Activated naive CD8-positive, alpha-beta T cell treated with anti-CD3 and anti-CD28 coated beads, Interleukin-2, amount 10 ng/mL, durations not matched to agents 7 days and 5 days (primary cell): ENCODE measurements at places on chromosomes 4 and X.

DNA sequence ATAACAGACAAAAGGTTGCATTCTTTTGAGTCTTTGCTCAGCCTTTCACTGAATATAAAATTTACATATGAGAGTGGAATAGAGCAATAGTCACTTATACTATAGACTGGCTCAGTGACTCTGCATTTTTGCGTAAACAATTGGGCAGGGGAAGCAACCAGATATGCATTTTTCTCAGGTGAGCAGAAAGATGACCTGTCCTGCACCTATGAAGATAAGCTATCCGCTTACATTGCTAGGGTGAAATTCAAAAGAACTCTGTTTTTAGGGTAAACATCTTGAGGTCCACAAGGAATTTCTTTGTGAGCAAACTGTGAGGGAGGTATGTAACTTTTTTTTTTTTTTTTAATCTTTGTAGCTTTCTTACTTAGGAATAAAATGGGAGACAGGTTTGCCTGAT is 602.4 kb upstream of the PRKX start:
- no peaks in the 10 kb centered on the region for H3K27me3 ChIP-seq
- H3K4me3 ChIP-seq = no peak overlapping the region
- H3K27ac ChIP-seq = no peak overlapping the region

- H3K36me3 ChIP-seq = peaks cover 21% of the 10 kb centered on the region
- no peak for DNase-seq
- no peaks in the 10 kb centered on the region for H3K4me1 ChIP-seq
These were observed 57.1 kb upstream of the STX18 start for GRCh38 chr4:4598851-4599411.

DNA sequence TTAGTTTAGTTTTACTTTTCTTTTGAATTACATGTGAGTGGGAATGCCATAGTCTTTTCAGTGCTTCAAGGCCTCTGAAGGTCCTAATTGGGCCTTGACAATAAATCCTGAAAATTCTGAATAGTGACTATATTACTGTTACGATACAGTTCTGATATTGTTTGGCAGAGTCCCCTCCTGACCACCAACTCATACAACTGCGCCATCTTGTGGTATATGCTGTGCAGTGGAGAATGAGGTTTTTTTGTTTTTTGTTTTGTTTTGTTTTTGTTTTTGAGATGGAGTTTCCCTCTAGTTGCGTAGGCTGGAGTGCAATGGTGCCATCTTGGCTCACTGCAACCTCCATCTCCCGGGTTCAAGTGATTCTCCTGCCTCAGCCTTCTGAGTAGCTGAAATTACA is 56.6 kb upstream of the CHRDL1 start:
- no peak overlapping the region for H3K27ac ChIP-seq
- H3K36me3 ChIP-seq = no peaks in the 10 kb centered on the region
- H3K4me3 ChIP-seq = no peak overlapping the region
- DNase-seq = no peak

DNA sequence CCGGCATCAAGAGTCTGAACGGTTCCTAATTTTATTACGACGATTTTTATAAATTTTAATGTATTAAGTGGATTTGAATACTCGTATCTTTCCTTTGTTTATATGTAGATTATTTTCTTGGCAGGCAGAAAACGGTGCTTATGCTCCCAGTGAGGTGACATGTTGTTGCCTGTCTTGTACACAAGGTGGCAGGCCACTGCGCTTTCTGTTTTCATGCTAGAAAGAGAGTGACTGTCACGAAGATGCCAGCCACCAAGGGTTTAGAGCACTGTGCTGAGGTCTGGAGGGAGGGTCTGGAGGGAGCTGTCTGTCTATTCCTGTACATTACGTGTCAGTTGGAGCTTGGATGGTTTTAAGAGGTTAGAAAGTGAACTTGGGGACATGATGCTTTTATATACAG is 87.7 kb downstream of the SHROOM2 start:
- H3K27me3 ChIP-seq = peaks cover 5% of the 10 kb centered on the region
- peaks cover 2% of the 10 kb centered on the region for H3K4me1 ChIP-seq
- H3K27ac ChIP-seq = no peak overlapping the region
- DNase-seq = peak; percentile 30

- DNase-seq = no peak
- H3K36me3 ChIP-seq = peaks cover 9% of the 10 kb centered on the region
- peaks cover 10% of the 10 kb centered on the region for H3K4me1 ChIP-seq
- peak overlapping the region; percentile 67 for H3K27ac ChIP-seq
These were observed 691 bp upstream of the USP46 start for GRCh38 chr4:52659722-52660261.

DNA sequence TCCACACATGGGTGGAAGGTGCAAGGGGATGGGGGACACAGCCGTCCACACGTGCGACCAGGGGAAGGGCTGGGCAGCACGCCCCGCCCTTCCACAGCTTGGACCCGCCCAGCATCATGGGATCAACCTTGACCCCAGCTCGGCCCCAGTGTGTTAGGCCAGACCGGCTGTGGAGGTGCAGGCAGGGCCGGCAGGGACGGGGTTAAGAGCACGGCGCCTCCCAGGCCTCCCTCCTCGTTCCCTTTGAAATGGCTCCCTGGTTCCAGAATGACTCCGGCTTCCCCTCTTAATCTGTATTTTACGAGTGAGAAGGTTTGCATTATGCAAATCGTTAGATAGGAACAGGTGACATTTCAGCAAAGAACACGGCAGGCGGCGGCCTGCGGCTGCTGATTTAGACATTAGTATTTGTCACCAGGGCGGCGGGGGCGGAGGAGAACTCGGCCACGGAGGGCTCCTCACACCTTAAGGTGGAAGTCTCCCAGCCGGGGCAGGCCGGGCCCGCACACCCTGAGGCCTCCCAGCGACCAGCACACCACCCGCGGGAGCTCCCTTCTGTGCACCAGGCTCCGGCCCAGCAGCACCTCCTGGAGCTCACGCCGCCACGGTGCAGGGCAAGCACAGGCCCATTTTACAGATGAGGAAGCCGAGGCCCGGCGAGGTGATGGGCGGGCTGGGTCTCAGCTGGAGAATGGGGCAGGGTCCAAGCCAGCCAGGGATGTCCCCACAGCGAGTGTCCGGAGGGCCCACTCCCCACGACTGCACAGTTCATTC is 116.1 kb downstream of the FAM53A start:
- no peak overlapping the region for H3K27ac ChIP-seq
- no peaks in the 10 kb centered on the region for H3K36me3 ChIP-seq
- no peak overlapping the region for H3K4me3 ChIP-seq
- no peak for DNase-seq
- peaks cover 2% of the 10 kb centered on the region for H3K27me3 ChIP-seq
- H3K4me1 ChIP-seq = no peaks in the 10 kb centered on the region

GRCh38 chr4:25842229-25842845 is 20.5 kb downstream of the SEL1L3 start:
- peak overlapping the region; percentile 49 for H3K4me3 ChIP-seq
- no peaks in the 10 kb centered on the region for H3K27me3 ChIP-seq
- peaks cover 31% of the 10 kb centered on the region for H3K4me1 ChIP-seq
- peak overlapping the region; percentile 77 for H3K27ac ChIP-seq
- DNase-seq = peak; percentile 59
- peaks cover 21% of the 10 kb centered on the region for H3K36me3 ChIP-seq

- no peak overlapping the region for H3K4me3 ChIP-seq
- no peak overlapping the region for H3K27ac ChIP-seq
- peaks cover 12% of the 10 kb centered on the region for H3K36me3 ChIP-seq
These were observed 31.8 kb downstream of the STAG2 start for GRCh38 chrX:123993326-123993725.

DNA sequence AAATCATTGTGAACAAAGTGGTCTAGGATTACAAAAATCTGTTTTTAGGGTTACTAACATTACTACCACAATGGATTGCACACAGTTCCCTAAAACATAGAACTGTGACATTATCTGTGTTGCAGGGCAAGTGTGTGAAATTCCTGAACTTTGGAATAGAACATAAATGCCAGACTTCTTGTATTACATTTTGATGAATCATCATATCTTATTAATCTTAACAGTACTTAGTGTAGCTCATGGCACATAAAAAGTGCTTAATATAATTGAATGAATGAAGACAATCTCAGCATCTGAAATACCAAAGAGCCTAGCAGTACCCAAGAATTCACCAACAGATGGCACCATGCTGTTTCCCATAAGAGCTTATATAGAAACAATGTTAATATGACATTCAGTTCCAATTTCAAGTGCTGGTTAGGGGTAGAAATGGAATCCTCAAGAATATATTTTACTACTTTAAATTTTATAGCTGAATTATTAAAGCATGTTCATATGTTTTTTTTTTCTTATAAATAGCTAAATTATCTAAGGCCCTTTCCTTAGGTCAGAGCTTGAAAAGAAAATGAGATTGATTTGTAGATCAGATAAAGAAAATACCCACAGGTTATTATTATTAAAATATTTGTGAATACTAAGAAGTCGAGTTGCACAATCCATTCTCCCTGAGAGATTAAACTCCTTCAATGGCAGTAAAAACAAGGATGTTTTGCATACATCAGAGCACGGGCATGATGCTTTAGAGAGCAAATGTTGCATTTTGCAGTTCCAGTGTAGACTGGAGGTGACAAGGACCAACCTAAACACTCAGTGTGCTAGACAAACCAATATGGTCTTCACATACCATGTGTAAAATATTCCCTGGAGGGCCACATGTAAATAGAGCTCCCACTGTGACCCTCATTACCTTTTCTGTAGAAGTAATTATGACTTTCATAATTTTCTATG is 25.7 kb upstream of the SHISA3 start:
- no peaks in the 10 kb centered on the region for H3K4me1 ChIP-seq
- H3K27ac ChIP-seq = no peak overlapping the region
- no peak for DNase-seq
- H3K27me3 ChIP-seq = peaks cover 18% of the 10 kb centered on the region
- H3K4me3 ChIP-seq = no peak overlapping the region
- no peaks in the 10 kb centered on the region for H3K36me3 ChIP-seq

- no peak for DNase-seq
- H3K27me3 ChIP-seq = no peaks in the 10 kb centered on the region
- no peak overlapping the region for H3K4me3 ChIP-seq
- H3K27ac ChIP-seq = no peak overlapping the region
- H3K36me3 ChIP-seq = peaks cover 11% of the 10 kb centered on the region
- H3K4me1 ChIP-seq = no peaks in the 10 kb centered on the region
These were observed 45.4 kb downstream of the ANTXR2 start for GRCh38 chr4:80027611-80028010.

GRCh38 chr4:123706973-123707372 is 310.4 kb downstream of the SPRY1 start:
- H3K27me3 ChIP-seq = peaks cover 11% of the 10 kb centered on the region
- H3K4me3 ChIP-seq = no peak overlapping the region
- H3K36me3 ChIP-seq = no peaks in the 10 kb centered on the region

GRCh38 chr4:113973345-113973744 is 6.1 kb downstream of the ARSJ start:
- H3K27ac ChIP-seq = no peak overlapping the region
- H3K27me3 ChIP-seq = peaks cover 27% of the 10 kb centered on the region
- no peaks in the 10 kb centered on the region for H3K4me1 ChIP-seq
- H3K4me3 ChIP-seq = no peak overlapping the region
- H3K36me3 ChIP-seq = peaks cover 4% of the 10 kb centered on the region
- DNase-seq = no peak

DNA sequence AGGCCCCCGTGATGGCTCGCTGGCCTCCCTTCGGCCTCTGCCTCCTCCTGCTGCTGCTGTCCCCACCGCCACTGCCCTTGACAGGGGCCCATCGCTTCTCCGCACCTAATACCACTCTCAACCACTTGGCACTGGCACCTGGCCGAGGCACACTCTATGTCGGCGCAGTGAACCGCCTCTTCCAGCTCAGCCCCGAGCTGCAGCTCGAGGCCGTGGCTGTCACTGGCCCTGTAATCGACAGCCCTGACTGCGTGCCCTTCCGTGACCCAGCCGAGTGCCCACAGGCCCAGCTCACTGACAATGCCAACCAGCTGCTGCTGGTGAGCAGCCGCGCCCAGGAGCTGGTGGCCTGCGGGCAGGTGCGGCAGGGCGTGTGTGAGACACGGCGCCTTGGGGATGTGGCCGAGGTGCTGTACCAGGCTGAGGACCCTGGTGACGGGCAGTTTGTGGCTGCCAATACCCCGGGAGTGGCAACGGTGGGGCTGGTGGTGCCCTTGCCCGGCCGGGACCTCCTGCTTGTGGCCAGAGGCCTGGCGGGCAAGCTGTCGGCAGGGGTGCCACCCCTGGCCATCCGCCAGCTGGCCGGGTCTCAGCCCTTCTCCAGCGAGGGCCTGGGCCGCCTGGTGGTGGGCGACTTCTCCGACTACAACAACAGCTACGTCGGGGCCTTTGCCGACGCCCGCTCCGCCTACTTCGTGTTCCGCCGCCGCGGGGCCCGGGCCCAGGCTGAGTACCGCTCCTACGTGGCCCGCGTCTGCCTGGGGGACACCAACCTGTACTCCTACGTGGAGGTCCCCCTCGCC is 3.0 kb downstream of the PLXNB3 start:
- H3K4me3 ChIP-seq = peak overlapping the region; percentile 71
- peak; percentile 23 for DNase-seq
- H3K36me3 ChIP-seq = no peaks in the 10 kb centered on the region
- H3K27ac ChIP-seq = peak overlapping the region; percentile 87
- H3K27me3 ChIP-seq = no peaks in the 10 kb centered on the region

DNA sequence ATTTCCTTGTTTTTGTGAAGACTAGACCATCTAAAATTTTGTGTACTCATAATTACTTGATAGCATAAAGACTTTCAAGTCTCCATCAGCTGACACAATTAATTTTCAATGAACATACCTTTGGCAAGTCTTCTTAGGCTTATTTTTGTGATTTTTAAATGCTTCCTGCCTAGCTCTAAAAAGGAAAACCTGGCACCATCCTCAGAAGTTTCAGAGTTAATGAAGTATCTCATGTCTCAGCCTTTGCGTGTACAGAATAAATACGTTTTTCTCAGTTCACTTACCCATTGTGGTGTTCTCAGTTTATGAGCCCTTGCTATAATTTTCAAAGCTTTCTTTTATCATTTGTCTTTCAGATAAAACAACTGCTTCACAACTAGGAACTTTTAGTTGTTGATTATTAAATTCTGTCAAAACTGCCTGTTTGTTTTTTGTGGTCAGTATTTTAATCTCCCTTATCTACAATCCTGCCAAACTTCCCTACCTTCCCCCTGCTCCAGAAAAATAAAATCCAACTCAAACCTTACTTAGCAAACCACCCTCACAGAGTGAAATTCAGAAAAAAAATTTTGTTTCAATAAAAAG is 21.6 kb downstream of the ADD1 start:
- H3K27ac ChIP-seq = no peak overlapping the region
- DNase-seq = no peak
- H3K36me3 ChIP-seq = peaks cover 14% of the 10 kb centered on the region

GRCh38 chrX:15785176-15785750 is 5.0 kb upstream of the ZRSR2 start:
- no peak overlapping the region for H3K4me3 ChIP-seq
- no peak overlapping the region for H3K27ac ChIP-seq

GRCh38 chr4:68132342-68132741 is 2.7 kb upstream of the TMPRSS11F start:
- no peak overlapping the region for H3K4me3 ChIP-seq
- peaks cover 1% of the 10 kb centered on the region for H3K27me3 ChIP-seq
- H3K27ac ChIP-seq = no peak overlapping the region
- no peaks in the 10 kb centered on the region for H3K4me1 ChIP-seq
- no peak for DNase-seq
- no peaks in the 10 kb centered on the region for H3K36me3 ChIP-seq

- no peak overlapping the region for H3K4me3 ChIP-seq
- no peaks in the 10 kb centered on the region for H3K36me3 ChIP-seq
- DNase-seq = no peak
- H3K4me1 ChIP-seq = no peaks in the 10 kb centered on the region
- H3K27ac ChIP-seq = no peak overlapping the region
These were observed 65.3 kb upstream of the EFNB1 start for GRCh38 chrX:68763481-68763880.

- no peak for DNase-seq
- H3K36me3 ChIP-seq = no peaks in the 10 kb centered on the region
- no peak overlapping the region for H3K27ac ChIP-seq
- peaks cover 7% of the 10 kb centered on the region for H3K4me1 ChIP-seq
These were observed 35.1 kb downstream of the TEC start for GRCh38 chr4:48234575-48234974.

GRCh38 chrX:13334491-13334890 is 14.6 kb upstream of the ATXN3L start:
- H3K36me3 ChIP-seq = no peaks in the 10 kb centered on the region
- no peaks in the 10 kb centered on the region for H3K4me1 ChIP-seq
- no peak for DNase-seq
- peaks cover 3% of the 10 kb centered on the region for H3K27me3 ChIP-seq
- H3K4me3 ChIP-seq = no peak overlapping the region
